ENCODE measurements at places on chromosomes 12 and 14. TPM values are rescaled to one million over a fixed set of nuclear protein-coding genes. Genes with fewer than 3 reads are reported as not detected.

KERA gene
- total RNA-seq = not detected

CCDC177 gene
- 0.24 TPM for total RNA-seq

MLXIP gene
- 65.3 TPM for total RNA-seq

TMEM52B gene
- total RNA-seq = 0.97 TPM

A2M gene
- 4.3 TPM for total RNA-seq

AMDHD1 gene
- 0.47 TPM for total RNA-seq

YY1 gene
- total RNA-seq = 91.9 TPM

VDR gene
- 0.54 TPM for total RNA-seq

NOPCHAP1 gene
- total RNA-seq = 18.6 TPM

FITM1 gene
- 1.0 TPM for total RNA-seq

HOXC12 gene
- total RNA-seq = not detected

DAO gene
- not detected for total RNA-seq

GLIPR1L2 gene
- total RNA-seq = 0.89 TPM

TMEM116 gene
- 12.0 TPM for total RNA-seq

NEK9 gene
- 121 TPM for total RNA-seq

TMEM30B gene
- total RNA-seq = 10.1 TPM

RNF212B gene
- not detected for total RNA-seq

ITGB7 gene
- 3.2 TPM for total RNA-seq

LYZ gene
- total RNA-seq = 0.34 TPM

SVOP gene
- not detected for total RNA-seq

FAIM2 gene
- total RNA-seq = 0.29 TPM

SETD1B gene
- 26.8 TPM for total RNA-seq

TMEM233 gene
- total RNA-seq = not detected

DTX1 gene
- 1.6 TPM for total RNA-seq

NRXN3 gene
- total RNA-seq = 10.7 TPM

BCL11B gene
- 11.8 TPM for total RNA-seq

USP44 gene
- 0.25 TPM for total RNA-seq

EGLN3 gene
- total RNA-seq = 9.6 TPM

ZFHX2 gene
- 13.7 TPM for total RNA-seq

CLEC4A gene
- 1.1 TPM for total RNA-seq

SRGAP1 gene
- total RNA-seq = 9.6 TPM
